ENCODE measurements at places on chromosomes 2 and 18. TPM values are rescaled to one million over a fixed set of nuclear protein-coding genes. Genes with fewer than 3 reads are reported as not detected.
A peak's percentile ranks its signal among the peaks of the same experiment; 100 is the strongest.

Gene CFAP221
- not detected for total RNA-seq

DNA sequence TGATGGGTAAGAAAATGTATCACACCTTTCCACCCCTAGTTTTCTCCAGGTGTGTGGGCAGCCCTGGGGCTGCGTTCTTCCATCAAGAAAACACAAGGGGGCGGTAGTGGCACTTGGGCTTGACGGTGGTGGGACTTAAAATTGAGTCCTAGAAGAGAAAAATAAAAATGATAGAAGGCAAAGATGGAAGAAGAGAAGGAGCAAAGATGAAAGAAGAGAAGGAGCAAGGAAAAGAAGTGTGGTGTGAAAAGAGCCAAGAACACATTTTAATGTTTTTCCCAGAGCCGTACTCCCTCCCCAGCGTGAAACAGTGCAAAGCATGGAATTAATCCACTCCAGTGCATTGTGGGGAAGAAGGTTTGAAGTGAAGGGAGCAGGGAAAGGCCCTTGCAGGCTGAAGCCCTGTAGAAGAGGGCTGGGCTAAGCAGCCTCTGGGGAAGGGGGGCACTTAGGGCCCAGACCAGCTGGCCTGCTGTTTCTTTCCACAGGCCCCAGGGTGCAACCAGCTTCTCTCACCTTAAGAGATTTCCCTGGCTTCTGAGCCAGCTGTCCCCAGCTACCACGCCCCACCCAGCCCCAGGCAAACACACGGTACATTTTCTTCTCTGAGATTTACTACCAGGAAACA, 256.8 kb downstream of the RNF152 start:
- peak; percentile 18 for DNase-seq

DNA sequence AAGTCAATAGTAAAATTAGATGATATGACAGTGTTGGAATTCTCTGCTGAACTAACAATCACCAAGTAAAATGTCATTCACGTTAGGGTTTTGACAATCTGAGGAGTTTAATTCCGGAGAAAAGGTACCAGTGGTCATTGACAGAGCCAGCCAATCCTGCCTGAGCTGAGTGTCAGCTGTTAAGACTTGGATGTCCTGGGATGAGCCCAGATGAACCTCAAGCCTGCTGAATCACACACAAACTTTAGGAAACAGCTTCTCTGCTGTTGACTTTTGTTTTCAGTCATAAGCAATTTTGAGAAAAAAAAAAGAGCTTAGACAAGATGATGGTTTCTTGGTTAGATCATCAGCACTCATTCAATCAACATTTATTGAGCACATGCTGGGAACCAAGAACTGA, 600.0 kb upstream of the SLC39A10 start:
- no peak for DNase-seq

Gene CTNNA2
- total RNA-seq = 0.06 TPM

DNA sequence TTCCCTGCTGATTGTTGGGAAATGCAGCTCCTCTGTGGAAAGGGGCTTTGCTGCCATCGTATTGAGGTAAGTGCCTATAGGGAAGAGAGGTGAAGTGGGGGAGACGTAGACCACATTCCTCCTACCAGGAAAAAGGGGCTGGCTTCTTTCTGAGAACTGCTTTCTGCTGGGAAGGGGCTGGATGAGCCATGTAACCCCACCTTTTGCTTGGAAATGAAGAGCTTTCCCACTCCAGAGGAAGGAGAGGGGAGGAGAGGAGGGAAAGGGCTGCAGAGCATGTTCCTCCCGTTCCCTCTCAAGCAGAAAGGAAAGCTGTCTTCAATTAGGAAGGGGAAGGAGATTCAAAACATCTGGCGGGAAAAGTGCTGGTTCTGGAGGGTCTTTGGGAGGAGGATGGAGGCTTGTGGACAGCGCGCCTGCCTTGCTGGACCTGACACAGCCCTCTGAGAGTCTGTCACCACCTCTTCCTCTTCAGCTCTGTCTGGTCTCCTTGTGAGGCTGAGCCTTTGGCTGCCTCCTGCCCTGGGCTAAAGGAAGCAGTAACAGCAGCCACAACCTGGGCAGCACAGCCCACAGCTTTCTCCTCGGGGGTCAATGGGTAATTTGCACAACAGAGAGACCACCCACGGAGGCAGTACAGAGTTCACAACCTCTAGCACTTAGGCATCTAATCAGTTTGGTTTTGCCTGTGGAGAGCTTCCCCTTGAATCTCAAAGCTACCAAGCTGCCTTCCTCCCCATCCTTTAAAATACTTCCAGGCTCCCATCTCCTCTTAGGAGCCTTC, 410.0 kb upstream of the TNP1 start:
- DNase-seq = no peak

DNA sequence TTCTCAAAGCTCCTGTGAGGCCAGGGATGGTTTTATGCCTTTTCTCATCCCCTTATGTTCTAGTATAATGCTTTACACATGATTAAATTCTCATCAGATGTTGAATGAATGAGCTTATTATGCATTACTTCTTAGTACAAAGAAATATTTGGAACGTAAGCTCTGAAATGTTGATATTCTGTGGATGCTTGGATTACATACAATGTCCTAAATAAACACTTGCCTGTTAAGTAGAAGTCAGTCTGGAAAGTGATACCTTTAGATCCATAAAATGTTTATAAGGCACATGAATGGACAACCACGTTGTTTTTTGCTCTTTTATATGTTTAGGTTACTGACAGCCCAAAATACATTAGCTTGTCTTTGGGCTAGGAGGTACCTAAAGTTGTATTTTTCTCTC, 248.6 kb downstream of the NEDD4L start:
- no peak for DNase-seq

DNA sequence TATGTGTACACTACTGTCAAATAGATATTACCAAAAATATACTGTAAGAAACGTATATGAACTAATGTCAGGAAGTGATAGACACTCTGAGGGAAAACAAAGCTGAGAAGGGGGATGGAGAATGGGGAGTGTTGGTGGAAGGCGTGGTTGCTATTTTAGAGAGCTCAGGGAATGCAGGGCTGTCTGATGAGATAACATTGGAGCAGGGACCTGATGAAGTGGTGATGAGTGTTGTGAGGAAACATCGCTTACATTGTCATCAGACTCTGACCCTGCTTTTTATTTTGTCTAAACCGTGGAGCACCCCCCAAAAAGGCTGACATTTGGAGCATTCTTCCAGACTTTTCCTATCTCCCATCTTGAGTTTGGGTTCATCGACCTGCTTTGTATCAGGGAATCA, 194.7 kb downstream of the LTBP1 start:
- no peak for DNase-seq

- no peak for DNase-seq
Measured at GRCh38 chr2:70202236-70202806, 11.5 kb upstream of the C2orf42 start.

Gene MYO3B
- total RNA-seq = 0.35 TPM

Gene UGT1A8
- not detected for total RNA-seq

Gene LIMS3
- 1.7 TPM for total RNA-seq

Gene MC4R
- not detected for total RNA-seq

GRCh38 chr18:35804377-35804776, 168.1 kb upstream of the RMP24 start:
- DNase-seq = no peak

- DNase-seq = no peak
Measured at GRCh38 chr2:68971591-68972231, 2.7 kb upstream of the GKN1 start.

Gene ZDBF2
- total RNA-seq = 2.9 TPM

Gene TDRD15
- total RNA-seq = not detected

- no peak for DNase-seq
Measured at GRCh38 chr2:185978634-185979407, 240.2 kb downstream of the FSIP2 start.

Gene REG1B
- not detected for total RNA-seq

Gene XDH
- total RNA-seq = 2.2 TPM
